ENCODE measurements at places on chromosomes 3 and 15.

- DNase-seq: no peak
Measured at GRCh38 chr3:138539352-138539751, 54.7 kb downstream of the CEP70 start.

- DNase-seq: no peak
Measured at GRCh38 chr15:25065286-25065685, 110.5 kb downstream of the SNRPN start.

GRCh38 chr15:85518979-85519761 is 138.8 kb downstream of the AKAP13 start:
- no peak for DNase-seq

DNA sequence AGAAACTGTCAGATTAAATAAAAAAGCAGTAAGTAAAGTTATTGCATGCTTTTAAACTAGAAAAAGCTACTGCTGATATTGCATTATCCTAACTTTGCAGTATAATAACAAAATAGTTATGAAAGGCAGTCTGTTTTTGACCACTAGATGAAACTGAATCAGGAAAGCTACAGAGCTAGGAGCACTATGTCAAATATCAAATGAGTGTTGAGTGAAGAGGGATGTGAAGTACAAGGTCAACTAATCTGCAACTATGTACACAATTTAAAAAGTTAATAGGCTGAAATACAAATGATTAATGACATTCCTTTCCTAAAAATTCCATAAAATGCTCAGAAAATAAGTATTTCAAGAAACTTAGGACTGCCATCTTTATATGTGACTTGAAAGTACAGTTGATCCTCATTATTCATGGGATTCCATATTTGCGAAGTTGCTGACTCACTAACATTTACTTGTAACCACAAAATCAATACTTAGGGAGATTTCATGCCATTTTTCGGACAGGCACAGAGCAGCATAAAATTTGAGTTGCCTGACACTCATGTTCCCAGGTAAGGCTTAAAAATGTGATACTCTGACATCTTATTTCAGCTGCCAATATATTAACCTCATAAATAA is 34.5 kb downstream of the SLC4A7 start:
- no peak for DNase-seq

DNA sequence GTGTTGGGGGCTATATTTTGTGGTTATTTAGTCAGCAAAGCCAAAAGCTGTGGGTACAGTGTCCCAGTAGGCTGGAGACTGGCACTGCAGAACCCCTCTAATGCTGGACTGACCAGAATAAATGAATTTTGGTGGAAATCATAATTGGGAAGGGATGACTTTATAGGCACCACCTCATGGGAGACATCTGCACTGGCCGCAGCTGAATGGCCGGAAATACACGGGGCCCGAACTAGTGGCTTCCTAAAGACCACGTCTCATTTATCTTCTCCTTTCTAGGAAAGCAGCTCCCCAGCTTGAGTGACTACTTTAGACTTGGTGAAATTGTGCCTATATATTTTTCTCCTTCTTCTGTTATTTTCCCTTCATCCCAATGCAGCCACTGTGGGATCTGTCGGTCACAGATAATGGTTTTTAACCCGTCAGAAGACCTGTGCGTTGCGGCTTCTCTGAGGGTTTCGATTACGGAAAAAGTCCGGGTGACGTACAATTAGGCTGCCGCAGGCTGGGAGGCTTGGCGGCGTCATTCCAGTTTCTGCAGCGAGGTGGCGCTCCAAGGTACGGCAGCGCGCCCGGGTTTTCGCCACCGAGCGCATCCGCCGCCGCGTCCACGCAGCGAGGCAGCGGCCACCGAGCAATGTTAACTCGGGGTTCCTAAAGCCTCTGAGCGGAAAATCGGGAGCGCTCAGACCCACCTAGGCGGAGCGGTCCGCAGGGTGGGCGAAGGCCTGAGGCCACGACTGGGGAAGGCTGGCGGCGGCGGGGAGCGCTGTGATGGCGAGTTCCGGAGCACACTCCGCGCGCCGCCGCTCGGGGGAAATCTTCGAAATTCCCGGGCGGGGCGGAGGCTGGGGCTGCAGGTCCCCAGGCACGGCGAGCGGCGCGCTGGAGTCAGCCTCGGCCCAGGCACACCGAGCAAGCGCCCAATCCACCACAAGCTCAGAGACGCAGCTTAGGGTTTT is 26.3 kb downstream of the NR2F2 start:
- DNase-seq: peak; percentile 71

DNA sequence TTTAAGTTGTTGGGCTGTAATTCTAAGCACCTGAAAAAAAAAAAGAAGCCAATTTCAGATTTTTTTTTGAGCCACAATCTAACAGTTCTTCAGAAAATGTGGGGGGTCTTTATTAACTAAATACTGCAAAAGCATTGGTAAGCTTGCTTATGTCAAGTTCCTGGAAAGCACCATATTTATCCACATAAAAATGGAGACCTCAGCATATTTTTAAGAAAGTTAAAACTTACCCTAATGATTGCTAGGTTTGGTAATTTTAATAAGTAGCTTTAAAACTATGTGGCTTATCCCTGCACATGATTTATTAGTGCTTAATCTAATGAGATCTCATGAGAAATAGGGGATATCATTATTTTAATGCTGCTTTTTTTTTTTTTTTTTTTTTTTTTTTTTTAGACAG is 156.8 kb downstream of the USP13 start:
- no peak for DNase-seq

Measured in stimulated activated CD4-positive, alpha-beta T cell treated with anti-CD3 and anti-CD28 coated beads, Interleukin-4, amount 100 ng/mL, for 1 hour (primary cell).